LNCaP clone FGC (cell line): ENCODE measurements at places on chromosomes 11 and 22.
A peak's percentile ranks its signal among the peaks of the same experiment; 100 is the strongest.

- DNase-seq, result no peak
Measured at GRCh38 chr11:16191212-16191867, 165.0 kb downstream of the SOX6 start.

GRCh38 chr11:128462189-128462588 is 125.2 kb downstream of the ETS1 start:
- DNase-seq, result no peak

GRCh38 chr11:110172468-110173065 is 79.4 kb downstream of the ZC3H12C start:
- no peak for DNase-seq

GRCh38 chr11:43404836-43405479 is 46.2 kb downstream of the TTC17 start:
- no peak for DNase-seq

DNA sequence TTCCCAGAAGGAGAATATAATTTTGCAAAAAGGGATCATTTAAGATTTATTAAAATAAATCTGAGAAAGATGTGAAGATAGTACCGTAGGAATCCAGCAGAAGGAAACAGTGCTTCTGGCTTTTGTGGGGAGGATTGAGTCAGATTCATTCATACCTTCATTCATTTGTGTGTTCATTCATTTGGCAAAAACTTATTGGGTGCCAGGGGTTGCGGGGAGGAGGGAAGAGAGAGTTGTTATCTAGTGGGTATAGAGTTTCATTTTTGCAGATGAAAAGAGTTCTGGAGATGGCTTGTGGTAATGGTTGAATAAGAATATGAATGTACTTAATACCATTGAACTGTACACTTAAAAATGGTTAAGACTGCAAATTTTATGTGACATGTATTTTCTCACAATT is 31.1 kb downstream of the BMAL1 start:
- no peak for DNase-seq

GRCh38 chr22:34379825-34380224 is 459.5 kb upstream of the LARGE1 start:
- DNase-seq, result no peak

DNA sequence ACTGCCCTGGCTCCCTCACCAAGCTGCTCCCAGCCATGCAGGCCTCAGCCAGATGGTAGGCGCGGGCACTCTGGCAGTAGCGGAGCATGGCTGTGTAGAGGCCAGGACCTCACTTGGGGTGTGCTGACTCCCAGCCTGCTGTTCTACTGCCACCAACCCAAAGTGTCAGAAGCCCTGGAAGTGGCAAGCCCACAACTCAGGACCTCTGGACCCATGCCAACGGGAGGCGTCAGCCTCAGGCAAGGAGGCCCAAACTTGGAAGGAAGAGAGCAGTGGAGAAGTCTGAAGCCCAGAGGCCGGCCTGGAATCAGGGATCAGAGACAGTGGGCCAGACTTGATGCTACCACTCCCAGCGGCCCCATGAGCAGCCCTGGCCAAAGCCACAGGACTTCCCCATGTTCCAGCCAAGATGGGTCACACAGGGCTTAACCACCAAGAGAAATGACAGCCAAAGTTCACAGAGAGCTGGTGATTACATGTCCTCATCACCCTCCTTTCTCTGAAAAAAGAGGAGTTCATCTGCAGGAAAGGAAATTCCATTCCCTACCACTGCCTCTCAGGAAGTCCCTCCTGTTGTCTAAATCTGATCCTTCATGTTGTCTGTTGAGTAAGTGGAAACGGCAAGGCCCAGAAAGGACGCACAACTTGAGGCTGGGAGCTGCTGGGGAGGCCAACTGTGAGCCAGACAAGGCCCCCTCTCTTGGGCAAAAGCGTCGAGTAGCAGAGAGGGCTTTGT is 4.4 kb downstream of the ARRB1 start:
- no peak for DNase-seq

DNA sequence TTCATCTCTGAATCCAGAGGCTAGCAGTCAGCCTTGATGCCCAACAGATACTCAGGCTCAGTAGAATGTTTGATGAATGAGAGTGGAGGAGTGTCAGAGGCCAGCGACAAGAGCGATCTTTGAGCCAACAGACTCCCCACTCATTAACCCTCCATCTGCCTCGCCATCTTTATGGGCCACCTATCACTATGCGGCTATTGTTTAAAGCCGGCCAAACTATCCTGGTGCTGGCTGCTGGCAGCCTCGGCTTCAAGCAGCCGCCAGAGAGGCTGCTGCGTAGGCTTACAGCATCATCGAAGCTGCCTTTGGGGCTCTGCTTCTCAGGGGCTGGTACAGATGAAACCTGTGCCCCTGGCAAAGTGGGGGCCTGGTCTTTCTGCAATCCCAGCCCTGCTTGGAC is 525.6 kb downstream of the INSC start:
- DNase-seq, result no peak

DNA sequence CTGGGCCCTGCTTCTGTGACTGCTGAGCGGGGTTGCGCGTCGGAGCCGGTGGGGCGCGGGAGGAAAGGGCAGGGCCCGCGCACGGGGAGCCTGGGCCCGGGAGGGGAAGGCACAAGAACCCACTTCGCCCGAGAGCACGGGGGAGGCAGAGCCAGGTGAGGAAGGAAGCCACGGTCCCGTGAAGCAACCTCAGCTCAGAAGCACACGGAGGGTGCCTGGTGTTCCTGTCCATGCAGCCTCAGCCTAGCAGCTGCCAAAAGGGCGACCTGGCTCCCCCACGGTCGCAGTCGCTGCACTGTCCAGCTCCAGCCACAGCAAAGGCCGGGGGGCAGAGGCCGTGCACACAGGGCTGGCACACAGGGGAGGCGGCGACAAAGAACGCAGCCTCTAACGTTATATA is 9.3 kb upstream of the CDC42BPG start:
- no peak for DNase-seq

- DNase-seq, result no peak
Measured at GRCh38 chr22:46040471-46041465, 63.8 kb upstream of the WNT7B start.

- DNase-seq, result no peak
Measured at GRCh38 chr11:601573-602245, 14.0 kb downstream of the IRF7 start.

- DNase-seq, result no peak
Measured at GRCh38 chr11:95485115-95485900, 254.3 kb upstream of the SESN3 start.

- DNase-seq, result no peak
Measured at GRCh38 chr11:113859665-113860064, 15.7 kb downstream of the USP28 start.

DNA sequence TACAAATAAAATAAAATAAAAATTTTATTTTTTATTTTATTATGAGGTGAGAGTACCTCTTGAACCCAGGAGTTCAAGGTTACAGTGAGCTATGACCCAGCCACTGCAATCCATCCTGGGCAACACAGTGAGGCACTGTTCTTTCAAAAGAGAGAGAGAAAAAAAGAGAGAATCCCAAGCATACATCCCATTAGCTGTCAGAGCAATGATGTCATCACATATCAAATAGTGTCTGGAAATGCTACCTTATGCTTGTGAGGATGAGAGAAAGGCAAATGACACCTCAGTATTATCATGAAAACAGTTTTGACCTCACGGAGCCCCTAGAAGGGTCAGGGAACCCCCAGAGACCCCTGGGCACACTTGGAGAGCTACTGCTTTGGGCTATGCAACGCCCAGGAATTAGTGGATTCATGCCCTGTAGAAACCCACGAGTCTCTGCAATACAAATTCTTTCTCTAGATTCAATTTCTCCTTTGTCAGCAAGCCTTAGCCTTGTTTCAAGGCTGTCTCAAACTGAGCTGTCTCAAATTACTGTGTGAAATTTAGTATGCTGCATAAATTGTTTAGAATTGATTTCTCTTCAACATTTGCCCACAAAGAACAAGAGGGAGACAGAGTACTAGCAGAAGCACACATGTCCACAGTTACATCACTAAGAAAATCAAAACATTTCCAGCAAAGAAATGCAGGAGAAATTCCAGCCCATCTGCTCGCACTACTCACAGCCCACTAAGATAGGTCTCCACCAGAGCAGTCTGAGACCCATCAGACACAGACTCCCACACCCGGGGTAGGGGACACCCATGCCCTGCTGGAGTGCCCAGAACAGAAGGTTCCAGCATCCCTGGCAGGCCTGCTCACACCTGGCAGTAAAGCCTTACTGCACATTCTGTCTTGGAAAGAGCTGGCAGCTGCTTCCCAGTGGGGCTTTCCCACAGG is 18.1 kb downstream of the DGCR2 start:
- DNase-seq, result no peak

DNA sequence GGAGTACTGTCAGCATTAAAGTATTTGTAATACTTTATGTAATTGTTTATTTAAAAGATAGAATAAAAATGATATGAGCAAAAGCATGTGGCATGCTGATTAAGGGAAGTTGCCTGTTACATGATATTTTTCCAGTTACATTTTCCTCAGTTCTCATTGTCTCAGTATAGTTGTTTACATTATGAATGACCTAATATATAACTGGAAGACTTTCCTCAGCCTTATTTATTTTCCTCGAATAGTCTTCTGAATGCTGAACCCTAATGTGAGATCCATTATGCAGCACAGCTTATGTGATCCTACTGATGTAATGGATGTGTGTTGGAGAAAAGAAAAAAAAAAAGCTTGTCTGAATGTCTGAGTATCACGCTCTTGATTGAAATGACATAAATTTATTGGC is 95.5 kb downstream of the LUZP2 start:
- peak; percentile 35 for DNase-seq

- DNase-seq, result no peak
Measured at GRCh38 chr22:26124991-26125725, 44.1 kb upstream of the SEZ6L start.

DNA sequence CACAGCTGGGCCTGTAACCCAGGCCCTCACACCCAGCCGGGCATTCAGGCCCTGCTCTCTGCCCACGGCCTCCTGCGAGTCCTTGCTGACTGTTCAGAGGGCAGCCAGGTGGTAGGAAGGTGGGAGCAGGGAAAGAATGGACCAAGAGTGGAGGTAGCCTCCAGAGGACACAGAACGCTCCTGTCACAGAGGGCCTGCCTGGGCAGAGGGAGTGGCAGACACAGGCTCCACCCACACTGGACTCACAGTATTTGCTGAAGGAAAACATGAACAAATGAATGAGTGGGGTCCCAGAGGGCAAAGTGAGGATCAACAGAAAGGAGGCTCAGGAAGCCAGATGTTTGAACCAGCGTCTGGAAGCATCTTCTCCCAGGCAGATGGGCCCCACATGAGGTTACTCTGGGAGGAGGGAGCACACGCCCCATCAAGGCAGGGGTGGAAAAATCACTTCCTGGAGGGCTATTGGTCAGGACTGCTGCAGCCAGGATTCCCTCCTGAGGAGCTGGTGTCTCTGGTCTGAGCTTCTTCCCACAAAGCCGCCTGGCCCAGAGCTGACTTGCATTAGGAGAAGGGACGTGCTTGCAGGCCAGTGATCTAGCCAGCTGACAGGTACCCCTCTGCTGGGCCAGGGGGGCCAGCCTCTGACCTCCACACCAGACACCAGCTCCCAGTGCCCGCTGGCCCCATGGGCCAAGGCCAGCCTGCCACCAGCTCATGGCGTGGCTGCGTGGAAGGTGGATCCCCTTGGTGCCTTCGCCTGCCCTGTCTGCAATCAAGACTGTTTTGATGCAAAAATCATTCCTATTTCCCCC is 84.0 kb downstream of the THAP12 start:
- no peak for DNase-seq

- DNase-seq, result no peak
Measured at GRCh38 chr22:40334060-40334459, 12.2 kb upstream of the ADSL start.

GRCh38 chr22:30636226-30637077 is 871 bp downstream of the SLC35E4 start:
- DNase-seq, result no peak
